ENCODE measurements at places on chromosomes 11 and 22.

- no peak for DNase-seq
Measured at GRCh38 chr11:103110391-103110790, 1.2 kb downstream of the DYNC2H1 start.

DNA sequence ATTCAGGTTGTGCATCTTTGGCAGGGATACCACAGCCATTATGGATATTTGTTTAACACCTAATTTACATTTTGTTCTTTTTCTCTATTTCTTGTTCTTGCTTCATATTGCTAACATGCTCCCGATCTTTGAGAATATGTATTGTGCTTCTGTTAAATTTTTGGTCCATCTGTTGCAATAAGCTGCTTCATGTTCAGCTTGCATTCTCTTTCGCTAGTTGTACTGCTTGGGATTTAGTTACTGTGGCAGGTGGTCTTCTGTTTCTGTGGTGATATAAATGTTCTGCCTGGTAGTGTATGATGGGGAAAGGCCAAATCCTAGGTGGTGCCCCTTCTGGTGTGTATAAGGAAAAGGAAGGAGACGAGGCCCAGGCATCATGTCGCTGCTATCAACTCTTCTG lies 140.2 kb downstream of the SPON1 start:
- DNase-seq, result no peak

DNA sequence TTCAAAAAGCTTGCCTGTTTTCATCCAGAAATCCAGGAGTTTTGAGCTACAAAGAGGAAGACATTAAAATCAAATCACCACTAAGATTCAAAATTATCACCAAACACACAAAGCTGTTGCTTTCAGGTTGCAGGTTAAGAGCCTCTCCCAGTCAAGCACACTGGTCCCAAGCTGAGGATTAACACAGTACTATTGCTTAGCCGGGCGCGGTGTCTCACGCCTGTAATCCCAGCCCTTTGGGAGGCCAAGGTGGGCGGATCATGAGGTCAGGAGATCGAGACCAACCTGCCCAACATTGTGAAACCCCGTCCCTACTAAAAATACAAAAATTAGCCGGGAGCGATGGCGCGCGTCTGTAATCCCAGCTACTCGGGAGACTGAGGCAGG lies 1165.1 kb downstream of the LRRC4C start:
- no peak for DNase-seq

GRCh38 chr11:64449381-64450167 lies 90.6 kb downstream of the RPS6KA4 start:
- DNase-seq, result peak; percentile 48

GRCh38 chr22:33921525-33922348 lies 1.5 kb upstream of the LARGE1 start:
- DNase-seq, result no peak

DNA sequence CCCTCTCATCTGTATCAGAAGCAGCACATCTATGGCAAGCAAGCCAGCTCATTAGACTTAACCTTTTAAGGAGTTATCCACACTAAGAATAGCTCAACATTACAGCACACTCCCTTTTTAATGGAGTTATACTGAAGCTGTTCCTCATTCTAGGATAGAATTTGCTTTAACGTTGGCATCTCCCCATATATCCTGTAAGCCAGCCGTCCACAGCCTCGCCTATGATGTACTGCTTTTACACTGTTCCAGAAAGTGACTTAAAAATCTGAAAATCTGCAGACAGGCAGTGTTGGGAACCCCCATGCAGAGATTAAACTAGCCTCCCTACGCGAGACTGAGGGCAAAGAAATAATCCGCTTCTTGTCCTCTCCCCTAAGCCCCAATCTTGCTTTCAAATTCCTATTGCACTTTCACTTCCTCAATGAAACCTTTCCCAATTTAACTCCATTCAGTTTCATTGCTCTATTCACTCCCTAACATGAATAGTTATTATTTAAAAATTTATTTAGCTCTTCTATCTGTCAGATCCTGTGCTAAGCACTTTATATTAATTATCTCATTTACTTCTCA lies 225.0 kb downstream of the BLID start:
- DNase-seq, result no peak

GRCh38 chr22:43792905-43793304 lies 19.2 kb downstream of the EFCAB6 start:
- DNase-seq, result no peak

- no peak for DNase-seq
Measured at GRCh38 chr11:69278091-69278867, 15.7 kb upstream of the MYEOV start.

DNA sequence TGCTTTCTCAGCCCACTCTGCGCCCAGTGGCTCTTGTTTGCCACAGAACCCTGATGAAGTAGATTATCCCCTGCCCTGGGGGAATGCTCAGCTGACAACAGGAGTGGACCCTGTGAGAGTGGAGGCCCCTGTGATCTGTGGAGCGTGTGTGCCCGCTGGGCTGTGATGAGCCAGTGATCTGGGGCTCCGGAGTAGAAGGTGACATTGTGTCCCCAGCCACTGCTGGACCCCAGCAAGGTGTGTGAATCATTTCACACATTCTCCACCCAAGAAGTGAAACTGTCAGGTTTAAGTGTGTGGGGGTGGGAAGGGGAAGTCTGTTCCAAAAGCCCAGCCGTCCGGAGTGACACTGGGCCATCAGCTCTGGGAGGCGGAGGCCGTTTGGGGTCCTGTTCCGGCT lies 33.1 kb upstream of the GRAMD4 start:
- no peak for DNase-seq

DNA sequence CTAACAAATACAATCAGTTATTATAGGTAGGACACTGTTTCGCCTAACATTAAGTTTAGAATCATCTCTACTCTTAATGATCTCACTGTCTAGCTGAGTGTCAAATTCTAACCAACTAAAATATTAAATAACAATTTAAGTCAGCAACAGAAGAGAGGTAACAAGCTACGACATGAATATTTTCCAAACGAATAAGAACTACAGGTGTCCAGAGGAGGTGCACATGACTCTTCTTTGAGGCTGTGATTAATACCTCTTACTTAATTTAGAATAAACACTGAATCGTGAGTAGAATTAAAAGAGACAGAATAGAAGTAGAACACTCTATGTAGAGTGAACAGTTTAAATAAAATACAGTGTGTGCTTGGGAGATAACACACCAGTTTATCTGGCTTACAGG lies 619.0 kb upstream of the ARHGAP42 start:
- DNase-seq, result no peak

GRCh38 chr22:39715778-39716495 lies 145.4 kb downstream of the CACNA1I start:
- DNase-seq, result no peak

GRCh38 chr11:44760917-44761550 lies 34.3 kb downstream of the TSPAN18 start:
- DNase-seq, result no peak

GRCh38 chr22:39522567-39523300 lies 2.4 kb downstream of the ATF4 start:
- DNase-seq, result no peak

- DNase-seq, result no peak
Measured at GRCh38 chr22:39234472-39234787, 10.4 kb downstream of the PDGFB start.

- DNase-seq, result no peak
Measured at GRCh38 chr11:70210530-70210929, 7.4 kb downstream of the FADD start.

DNA sequence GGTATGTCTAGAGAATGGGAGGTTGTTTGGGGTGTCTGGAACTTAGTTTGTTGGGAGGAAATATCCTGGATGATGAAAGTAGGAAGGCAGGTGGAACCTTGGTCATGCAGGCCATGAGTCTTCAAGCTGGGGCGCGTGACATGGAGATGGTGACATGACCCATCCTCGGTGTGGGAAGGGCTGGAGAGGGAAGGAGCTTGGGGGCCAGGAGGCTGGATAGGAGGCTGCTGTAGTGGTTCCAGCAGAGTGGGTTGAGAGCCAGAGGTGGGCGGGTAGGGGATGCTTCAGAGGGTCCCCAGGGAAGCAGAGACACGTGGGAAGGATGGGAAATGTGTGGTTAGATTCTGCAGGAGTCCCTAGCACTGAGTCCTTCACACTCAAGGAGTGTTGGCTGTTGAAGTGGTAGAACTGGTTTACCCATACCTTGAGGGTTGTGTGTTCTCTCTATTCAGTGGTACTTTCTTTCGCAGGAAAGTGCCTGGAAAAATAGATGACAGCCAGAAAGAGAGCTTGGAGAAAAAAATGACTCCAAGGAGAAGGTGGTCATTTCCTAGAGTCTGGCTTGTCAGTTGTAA lies 56.8 kb downstream of the LDLRAD3 start:
- no peak for DNase-seq

DNA sequence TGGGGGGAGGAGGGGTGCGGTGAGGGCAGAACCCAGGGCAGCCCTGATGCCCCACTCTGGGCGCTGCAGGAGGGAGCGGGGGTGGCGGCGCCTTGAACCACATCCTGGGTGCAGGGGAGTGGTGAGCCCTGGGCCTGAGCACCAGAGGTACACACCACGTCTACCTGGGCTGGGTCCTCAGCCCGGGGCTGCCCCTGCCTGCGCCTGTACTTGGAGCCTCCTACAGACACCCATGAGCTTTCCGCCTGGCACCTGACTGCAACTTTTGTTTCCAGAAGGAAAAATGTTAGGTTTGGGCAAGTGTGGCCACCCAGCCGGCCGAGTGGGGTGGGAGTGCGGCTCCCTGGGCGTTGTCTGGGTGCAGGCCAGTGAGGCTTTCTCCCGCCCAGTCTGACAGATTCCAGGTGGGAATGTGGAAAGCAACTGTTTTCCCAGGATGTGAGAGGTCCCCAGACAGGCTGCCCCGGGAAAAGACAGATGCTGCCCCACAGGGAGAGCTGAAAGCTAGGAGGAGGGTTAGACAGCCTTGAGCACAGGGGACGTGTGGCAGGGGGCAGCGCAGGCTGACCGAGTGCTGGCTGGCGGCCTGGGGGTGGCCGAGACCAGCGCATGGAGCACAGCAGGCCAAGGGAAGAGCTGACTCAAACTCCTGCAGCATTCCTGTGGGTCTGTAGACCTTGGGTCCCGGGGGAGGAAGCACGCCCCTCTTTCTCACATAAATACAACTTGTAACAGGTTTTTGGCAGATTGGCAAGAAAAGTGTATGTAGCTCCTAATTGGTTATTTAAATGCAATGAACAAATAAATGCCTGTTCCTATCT lies 44.1 kb downstream of the GNB1L start:
- DNase-seq, result no peak

GRCh38 chr22:26461188-26461810 lies 22.3 kb downstream of the HPS4 start:
- no peak for DNase-seq

- no peak for DNase-seq
Measured at GRCh38 chr11:116792144-116792868, 627 bp upstream of the APOA5 start.

GRCh38 chr11:45405916-45406670 lies 120.0 kb upstream of the SYT13 start:
- no peak for DNase-seq

- DNase-seq, result no peak
Measured at GRCh38 chr11:134223121-134223520, 646 bp downstream of the NCAPD3 start.
